NCI-H187 treated with DMSO at 0.1 percent for 48 hours (cell line): ENCODE measurements at places on chromosomes 1 and 21.

DNA sequence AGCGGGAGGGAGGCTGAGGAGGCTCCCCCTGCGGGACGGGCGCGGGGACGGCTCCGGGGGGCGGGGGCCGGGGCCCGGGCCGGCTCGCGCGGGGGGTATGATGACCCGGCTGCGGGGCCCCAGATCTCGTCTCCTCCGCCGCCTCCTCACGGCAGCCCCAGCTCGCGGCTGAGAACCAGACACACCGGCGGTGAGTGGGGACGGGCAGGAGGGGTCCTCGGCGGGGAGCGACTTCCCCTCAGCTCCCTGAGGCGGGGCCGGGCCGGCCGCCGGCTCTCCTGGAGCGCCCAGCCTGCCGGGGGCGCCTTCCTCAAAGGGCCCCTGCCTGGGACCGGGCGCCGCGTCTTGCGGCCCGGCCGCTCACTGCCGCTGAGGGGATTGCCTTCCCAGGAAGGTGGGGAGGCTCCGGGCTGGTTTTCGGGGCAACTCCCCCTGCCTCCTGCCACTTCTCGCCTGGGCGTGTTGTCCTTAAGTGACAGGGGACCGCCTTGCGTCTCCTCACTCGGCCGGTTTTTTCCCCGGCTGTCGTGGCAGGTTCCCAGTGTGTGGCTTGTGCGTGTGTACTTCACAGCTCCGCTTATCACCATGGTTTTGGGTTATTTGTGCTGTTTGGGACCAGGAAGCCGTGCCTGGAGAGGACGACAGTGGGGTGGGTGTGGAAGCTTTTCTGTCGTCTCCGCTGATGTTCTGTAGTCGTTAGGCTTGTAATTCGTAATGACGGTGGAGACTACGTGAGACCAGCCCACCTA lies 800 bp downstream of the HIPK1 start:
- DNase-seq = no peak

- DNase-seq = no peak
Observed at GRCh38 chr1:1183221-1183747, 9.6 kb downstream of the TTLL10 start.

DNA sequence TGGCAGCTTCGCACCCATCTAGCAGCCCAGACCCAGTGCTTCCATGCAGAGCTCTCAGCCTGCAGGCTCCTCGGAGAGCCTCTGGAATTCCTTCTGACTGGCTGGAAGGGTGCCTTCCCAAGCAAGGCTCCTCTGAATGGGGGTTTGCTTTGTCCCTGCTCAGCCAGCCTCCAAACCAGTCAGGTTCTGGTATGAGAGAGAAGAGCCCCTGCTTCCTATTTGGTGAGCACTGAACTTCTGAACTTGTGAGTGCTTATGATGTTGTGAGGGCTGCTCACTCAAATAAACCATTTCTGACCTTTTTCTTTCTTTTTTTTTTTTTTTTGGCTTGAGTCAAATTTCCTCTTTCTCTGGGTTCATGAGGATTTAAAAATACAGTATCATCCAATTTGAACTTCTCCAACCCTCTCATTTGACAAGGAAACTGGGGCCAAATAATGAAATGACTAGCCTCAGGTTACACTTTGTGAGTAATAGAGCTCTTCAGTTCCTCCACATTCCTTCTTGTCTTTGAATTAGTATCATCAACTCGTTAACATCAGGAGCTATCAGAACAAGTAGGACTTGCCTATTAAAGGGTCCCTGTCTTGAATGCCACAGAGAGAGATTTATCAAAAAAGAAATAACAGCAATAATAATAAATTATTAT lies 39.6 kb downstream of the GFI1 start:
- DNase-seq = no peak

DNA sequence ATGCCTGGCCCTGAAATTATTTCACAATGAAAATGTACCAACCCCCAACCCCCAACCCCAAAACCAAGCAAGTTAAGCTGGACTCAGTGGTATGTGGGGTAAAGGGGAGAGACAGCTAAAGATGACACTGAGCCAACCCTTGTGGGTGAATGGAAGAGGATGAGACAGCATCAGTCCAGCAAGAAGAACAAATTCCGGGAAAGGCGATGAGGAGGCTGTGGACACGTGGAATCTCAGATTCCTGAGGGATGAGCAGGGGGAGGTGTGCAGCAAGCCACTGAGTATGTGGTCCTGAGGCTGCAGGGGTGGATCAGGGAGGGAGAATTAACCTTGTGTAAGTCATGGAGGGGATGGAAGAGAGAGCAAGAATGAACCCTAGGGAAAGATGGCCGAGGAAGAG lies 14.4 kb upstream of the ZNF362 start:
- DNase-seq = no peak
